Glomerular endothelial cell (primary cell): ENCODE measurements at places on chromosomes 5 and 9. TPM values are rescaled to one million over a fixed set of nuclear protein-coding genes. Genes with fewer than 3 reads are reported as not detected.

The SLC25A2 gene
- total RNA-seq: 0.76 TPM in 1 of 2 replicates, not detected in the other

The GPX8 gene
- 70.8 and 89.8 TPM in 2 replicates for total RNA-seq

The ADRA1B gene
- 0.39 and 1.3 TPM in 2 replicates for total RNA-seq

The SLC36A3 gene
- not detected in 2 replicates for total RNA-seq

The TYRP1 gene
- total RNA-seq: not detected in 2 replicates

The FOXD4L3 gene
- not detected in 2 replicates for total RNA-seq

The NPR3 gene
- 0.70 and 2.9 TPM in 2 replicates for total RNA-seq

The ENHO gene
- not detected in 2 replicates for total RNA-seq

The AJM1 gene
- total RNA-seq: 0.48 and 1.6 TPM in 2 replicates

The NIPAL4 gene
- total RNA-seq: 0.44 and 0.64 TPM in 2 replicates

The DIRAS2 gene
- total RNA-seq: 0.18 and 3.8 TPM in 2 replicates

The EGFLAM gene
- 1.2 and 4.3 TPM in 2 replicates for total RNA-seq

The SMIM33 gene
- total RNA-seq: not detected in 2 replicates

The PCDHB14 gene
- total RNA-seq: 1.6 and 6.7 TPM in 2 replicates

The SNCB gene
- 0.70 and 1.8 TPM in 2 replicates for total RNA-seq

The GRK6 gene
- total RNA-seq: 21.7 and 27.5 TPM in 2 replicates

The PHYHD1 gene
- total RNA-seq: 0.23 and 2.9 TPM in 2 replicates

The KLHL3 gene
- 3.3 and 8.6 TPM in 2 replicates for total RNA-seq

The ZFP2 gene
- total RNA-seq: 0.39 and 0.82 TPM in 2 replicates

The LRRC19 gene
- total RNA-seq: not detected in 2 replicates

The CDC20B gene
- 0.23 TPM in 1 of 2 replicates, not detected in the other for total RNA-seq

The ACOT12 gene
- not detected in 2 replicates for total RNA-seq

The INSL4 gene
- total RNA-seq: not detected in 2 replicates

The OR13C2 gene
- total RNA-seq: not detected in 2 replicates

The PTGDS gene
- not detected in 2 replicates for total RNA-seq

The SPATA9 gene
- total RNA-seq: not detected in 2 replicates

The GRAMD2B gene
- 6.7 and 12.3 TPM in 2 replicates for total RNA-seq

The SLC22A4 gene
- 12.0 and 25.0 TPM in 2 replicates for total RNA-seq

The TLR4 gene
- total RNA-seq: 38.6 and 38.8 TPM in 2 replicates

The KIAA1958 gene
- 1.3 and 2.6 TPM in 2 replicates for total RNA-seq

The SMIM32 gene
- total RNA-seq: not detected in 2 replicates

The GLDC gene
- total RNA-seq: 1.7 and 8.0 TPM in 2 replicates

The TMOD1 gene
- total RNA-seq: 2.9 and 5.1 TPM in 2 replicates
